ENCODE measurements at places on chromosomes 12 and 14. TPM values are rescaled to one million over a fixed set of nuclear protein-coding genes. Genes with fewer than 3 reads are reported as not detected.

DNA sequence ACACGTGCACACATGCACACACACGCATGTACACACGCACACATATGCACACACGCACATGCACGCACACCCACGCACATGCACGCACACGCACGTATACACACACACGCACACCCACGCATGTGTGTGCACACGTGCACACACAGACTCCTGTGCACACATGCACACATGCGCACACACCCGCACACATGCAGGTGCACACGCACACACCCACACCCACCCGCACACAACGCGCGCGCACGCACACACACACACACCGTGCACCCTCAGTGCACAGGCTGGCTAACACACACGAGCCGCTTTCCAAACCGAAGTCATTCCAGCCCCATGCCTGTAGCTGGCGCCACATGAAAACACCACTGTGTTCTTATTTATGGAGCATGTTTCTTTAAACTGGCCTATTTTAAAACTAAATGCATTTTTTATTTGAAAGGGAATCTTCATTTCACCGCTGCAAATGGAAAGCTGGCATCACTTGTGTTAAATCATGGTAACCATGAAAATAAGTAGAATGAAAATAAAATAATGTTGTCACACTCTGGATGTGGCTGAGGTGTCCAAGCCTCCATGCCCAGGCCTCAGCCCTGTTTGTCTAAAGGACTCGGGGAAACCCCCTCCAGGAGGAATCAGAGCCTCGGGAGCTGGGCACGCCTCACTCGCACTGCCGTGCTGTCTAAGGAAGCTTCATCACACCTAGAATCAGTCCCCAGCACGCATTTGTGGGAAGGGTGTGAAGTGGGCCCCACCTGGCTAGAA lies 45.1 kb downstream of the GALNT9 start:
- no peak for DNase-seq

GRCh38 chr12:23950210-23950774 lies 822 bp upstream of the SOX5 start:
- DNase-seq: no peak

Gene ACOT4
- 2.0 TPM for total RNA-seq

DNA sequence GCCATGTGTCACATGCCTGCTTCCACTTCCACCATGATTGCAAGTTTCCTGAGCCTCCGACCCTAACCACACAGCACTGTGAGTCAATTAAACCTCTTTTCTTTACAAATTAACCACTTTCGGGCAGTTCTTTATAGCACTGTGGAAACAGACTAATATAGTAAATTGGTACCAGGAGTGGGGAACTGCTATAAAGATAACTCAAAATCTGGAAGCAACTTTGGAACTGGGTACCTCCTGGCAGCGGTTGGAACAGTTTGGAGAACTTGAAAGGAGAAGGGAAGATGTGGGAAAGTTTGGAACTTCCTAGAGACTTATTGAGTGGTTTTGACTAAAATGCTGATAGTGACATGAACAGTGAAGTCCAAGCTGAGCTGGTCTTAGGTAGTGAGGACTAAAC lies 436.1 kb downstream of the TMEM121 start:
- no peak for DNase-seq

- no peak for DNase-seq
Observed at GRCh38 chr12:110249716-110250225, 31.3 kb upstream of the ATP2A2 start.

- no peak for DNase-seq
Observed at GRCh38 chr12:19095331-19095730, 34.2 kb upstream of the PLEKHA5 start.

Gene ACSM4
- not detected for total RNA-seq

Gene NXPH4
- 0.19 TPM for total RNA-seq

Gene OR6C2
- total RNA-seq: not detected

GRCh38 chr12:62523619-62524018 lies 57.0 kb downstream of the MON2 start:
- DNase-seq: no peak

DNA sequence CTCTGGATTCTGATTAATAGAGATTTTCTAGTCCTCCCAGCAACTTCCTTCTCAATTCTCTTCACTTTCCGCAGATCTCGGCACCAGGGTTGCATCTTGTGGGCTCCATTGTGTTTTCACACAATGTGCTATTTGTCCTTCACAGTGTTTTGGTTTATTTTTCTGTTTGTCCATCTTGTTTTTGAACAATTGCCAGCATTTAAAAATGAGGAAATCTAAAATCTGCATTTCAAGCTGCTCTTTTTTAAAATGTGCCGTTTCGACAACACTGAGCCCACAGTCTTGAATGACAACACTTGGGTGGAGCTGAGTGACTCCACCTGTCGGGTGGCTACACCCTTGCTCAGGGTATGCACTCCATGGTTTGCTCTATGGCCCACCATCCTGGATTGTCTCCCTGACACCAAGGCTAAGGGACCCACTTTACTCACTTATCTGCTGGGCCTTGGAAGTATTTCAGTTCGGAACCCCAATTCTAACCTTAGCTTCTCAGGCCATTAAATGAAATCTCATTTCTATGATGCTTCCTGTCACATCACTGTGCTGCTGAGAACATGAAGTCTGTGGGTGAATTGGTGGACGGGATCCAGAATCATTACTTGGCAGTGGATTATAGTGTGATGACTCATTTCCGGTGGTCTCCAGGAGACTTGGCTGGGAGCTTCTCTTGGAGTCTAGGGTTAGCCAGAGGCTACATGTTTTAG lies 3.4 kb upstream of the MYRFL start:
- DNase-seq: no peak

Gene SMAGP
- 0.64 TPM for total RNA-seq

Gene KIF26A
- total RNA-seq: 0.94 TPM

Gene PIWIL1
- total RNA-seq: not detected

DNA sequence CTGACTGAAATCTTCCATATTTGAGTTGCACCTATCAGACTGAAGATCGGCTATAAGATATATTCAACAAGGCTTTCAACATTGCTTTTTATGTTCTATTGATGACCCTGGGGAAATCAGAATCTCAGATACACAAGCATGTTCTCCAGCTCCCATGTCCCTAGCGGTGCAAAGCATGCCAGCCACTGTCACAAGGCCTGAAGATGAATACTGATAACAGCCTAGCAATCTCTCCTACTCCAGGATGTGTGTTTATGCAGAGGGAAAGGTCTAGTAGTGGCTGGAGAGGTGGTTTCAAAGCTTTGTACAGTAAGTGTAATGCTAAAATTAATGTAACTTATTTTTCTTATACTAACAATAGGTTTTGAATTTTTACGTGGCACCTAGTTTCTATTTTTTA lies 64.6 kb downstream of the SOX5 start:
- no peak for DNase-seq

Gene LMO3
- not detected for total RNA-seq

- DNase-seq: no peak
Observed at GRCh38 chr14:76439237-76439775, 63.4 kb downstream of the ESRRB start.

GRCh38 chr12:102396276-102396675 lies 84.1 kb downstream of the IGF1 start:
- DNase-seq: no peak

- no peak for DNase-seq
Observed at GRCh38 chr14:35822501-35822900, 3.6 kb upstream of the BRMS1L start.

GRCh38 chr12:53950437-53950773 lies 4.3 kb upstream of the HOXC12 start:
- no peak for DNase-seq

DNA sequence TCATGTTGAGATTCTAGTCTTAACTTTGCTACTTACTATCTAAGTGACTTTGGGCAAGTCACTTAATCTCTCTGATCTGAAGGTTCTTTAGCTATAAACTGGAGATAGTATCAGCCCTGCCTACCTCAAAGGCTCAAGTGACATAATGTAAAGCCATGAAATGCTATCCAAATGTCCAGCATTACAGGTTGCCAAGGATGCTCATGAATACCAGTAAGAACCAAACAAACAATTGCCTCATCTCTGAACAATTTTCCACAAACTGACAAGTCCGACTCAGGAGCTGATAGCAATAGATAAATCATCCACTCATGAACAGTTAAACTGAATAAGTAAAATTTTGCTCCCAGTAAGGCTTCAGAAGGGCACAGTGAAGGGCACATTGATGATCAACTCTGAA lies 51.5 kb downstream of the LMNTD1 start:
- no peak for DNase-seq

Gene GRIP1
- total RNA-seq: 2.2 TPM

DNA sequence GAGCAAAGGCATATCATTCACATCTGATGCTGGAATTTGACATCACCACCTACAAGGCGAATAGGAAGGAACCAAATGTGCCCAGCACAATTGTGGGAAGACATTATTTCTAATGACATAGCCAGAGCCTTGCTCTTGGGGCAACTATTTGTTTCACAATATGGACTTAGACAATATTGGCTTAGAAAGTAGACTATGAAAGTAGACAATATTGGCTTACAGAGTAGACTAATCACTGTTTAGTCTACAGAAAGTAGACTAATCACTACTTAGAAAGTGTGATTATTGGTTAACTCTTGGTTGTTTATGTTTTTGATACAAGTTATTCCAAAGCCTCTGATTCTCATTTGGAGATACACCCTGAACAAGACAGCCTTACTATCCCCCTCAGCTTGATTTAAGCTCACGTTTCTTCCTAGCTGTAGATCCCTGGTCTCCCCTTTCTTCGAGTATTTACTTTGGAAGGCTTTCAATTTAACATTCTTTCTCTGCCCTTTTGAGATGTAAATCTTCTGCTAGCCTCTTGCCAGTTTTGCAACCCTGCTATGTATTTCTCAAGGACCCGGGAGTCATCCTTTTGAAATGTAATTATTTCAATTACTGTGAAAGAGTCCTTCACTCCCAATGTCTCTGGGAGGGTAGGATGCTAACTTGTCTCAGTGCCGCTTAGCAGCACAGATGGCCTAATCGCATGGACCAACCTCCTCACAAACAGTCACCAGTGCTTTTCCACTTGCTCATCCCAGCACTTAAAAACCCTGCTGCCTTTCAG lies 843.2 kb downstream of the GALC start:
- no peak for DNase-seq

DNA sequence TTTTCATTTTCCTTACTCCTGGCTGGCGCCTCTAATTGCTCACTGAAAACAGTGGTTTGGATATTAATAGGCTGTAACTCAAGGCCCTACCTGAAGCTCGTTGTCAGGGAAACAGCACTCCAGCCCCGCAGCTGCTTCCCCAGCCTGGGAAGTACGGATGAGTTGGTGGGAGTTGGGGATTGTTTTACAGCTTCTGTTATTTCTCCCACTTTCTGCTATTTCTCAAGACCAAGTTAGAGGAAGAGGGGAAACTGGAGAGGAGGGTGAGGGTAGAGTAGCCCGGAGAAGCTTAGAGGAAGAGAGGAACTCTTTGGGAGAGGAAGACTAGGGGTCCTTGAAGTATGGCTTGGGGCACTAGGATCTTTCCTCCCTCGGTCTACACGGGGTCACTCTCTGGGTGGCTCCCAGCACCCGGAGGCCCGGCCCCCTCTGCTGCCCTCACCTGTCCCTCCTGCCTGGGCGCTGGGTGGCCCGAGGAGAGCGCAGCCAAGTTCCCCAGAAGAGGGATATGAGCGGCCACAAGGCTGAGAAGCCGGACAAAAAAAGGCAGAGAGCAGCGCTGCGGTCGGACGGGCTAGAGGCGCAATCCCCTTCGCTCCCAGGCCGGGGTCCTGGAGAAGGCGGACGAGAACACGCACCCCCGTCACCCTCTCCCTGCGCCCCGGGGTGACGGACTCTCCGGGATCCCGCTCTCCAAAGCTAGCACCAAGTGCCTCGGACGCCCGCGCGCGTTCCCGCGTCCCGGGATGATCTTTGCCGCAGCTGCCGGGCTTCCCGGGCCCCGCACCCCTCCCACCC lies 671 bp downstream of the SPTB start:
- DNase-seq: no peak

- DNase-seq: peak; percentile 10
Observed at GRCh38 chr12:12645485-12645884, 33.8 kb downstream of the CREBL2 start.

GRCh38 chr12:71312768-71313403 lies 126.7 kb upstream of the LGR5 start:
- no peak for DNase-seq

DNA sequence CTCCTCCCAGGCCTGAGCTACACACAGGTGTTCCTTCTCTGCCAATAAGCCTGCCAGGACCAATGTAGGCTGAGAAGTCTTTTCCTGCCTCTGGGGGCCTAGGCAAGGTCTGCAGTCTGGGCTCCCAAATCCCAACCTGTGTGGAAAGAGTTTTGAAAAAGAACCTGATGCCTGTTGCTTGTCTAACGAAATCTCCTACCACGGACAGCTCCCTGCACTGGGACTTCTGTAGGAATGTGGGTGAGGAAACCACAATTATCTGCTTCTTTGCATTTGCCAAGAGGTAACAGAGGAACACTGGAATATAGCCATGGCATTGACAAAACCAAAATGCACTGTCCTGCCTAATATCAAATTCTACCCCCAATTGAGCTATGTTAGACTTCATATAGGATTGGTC lies 877.0 kb upstream of the TMEM132C start:
- no peak for DNase-seq

Gene RNU4-1
- 829 TPM for total RNA-seq

GRCh38 chr14:99475660-99476059 lies 5.0 kb downstream of the SETD3 start:
- no peak for DNase-seq

DNA sequence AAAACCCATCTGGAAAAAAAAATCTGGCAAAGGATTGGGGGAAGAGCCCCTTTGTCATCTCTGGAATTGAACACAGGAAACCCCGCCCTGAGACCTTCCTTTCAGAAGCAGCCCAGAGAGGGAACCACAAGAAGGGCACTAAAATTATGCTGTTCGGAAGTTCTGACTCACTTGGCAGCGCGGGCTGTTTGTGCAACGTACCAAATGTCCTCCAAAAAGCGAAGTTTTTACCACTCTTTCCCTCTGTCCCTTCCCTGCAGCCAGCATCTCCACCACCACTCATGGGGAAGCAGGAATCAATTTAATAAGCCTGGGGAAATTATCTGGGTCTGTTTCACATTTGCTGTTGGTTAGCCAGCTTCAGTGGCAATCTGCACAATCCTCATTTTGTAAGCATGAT lies 3.2 kb upstream of the SYNE3 start:
- DNase-seq: peak; percentile 78

DNA sequence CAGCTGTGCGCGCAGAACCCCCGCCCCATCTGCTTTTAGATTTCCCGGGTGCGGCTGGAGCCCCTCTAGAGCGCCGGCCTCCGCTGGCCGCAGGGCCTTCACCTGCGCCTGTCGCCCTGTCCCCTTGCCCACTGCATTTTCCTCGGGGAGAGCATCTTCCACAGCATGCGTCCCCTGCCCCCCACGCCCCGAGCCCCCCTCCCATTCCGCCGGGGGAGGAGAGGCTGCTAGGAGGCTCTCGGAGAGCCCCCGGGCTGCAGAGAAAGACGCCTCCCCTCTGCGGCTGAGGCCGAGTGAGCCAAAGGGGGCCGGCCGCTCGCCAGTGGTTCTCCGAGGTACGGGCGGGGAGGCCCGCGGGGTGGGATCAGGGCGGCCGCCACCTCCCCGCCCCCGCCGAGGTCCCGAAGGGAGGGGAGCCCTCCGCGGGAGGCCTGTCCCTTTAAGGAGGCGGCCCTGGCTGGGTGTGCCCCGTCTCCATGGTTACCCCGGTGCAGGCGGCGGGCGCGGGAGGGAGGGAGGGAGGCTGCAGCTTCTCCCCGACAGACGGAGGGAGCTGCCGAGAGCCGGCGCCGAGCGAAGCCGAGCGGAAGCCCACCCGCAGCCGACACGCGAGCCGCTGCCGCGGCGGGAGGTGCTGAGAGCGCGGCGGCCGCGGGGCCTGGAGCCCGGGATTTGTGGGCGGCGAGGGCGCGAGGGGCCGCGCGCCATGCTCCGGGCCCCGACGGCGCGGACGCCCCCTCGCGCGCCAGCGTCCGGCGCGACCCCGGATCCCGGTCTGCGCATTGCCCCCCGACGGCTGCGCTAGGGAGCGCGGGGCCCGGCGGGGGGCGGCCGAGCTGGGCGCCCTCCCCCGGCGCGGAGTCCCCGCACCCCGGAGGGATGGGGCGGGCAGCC lies at the start of gene KCNH3:
KCNH3 (plus strand) TSS at position 521 of the 894 bp plus-strand sequence. CDS start 387 bp downstream, outside the sequence.
- DNase-seq: peak; percentile 82
